ENCODE measurements at places on chromosomes 7 and 10. TPM values are rescaled to one million over a fixed set of nuclear protein-coding genes. Genes with fewer than 3 reads are reported as not detected.

DNA sequence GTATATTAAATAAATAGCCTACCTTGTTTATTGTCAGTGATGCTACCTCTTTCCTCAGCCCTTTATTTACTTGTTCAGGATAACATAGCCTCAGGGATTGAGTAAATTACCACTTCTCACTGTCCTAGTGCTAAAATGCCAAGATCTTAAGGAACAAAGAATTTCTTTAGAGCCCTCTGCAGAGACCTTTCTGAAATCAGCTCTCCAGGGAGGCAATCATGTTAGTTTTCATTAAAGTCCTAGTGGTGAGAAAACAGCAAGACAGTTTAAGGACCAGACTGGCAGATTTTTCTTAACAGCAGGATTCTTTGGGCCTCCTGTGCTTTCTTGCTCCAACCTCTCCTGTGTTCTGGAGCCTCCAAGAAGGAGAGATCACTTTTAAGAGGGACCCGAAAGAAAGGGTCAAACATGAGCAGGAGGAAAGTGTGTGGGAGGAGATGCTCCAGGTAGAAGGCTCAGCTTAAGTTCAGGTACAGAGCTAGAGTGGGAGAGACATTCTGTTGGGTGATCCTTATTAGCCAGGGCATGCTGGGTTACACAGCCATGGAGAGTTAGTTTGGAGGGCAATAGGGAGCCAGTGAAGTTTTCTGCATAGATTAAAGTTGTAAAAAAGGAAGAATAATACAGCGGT lies 1.2 kb upstream of the PLCE1 start:
- DNase-seq, result peak; percentile 65

DNA sequence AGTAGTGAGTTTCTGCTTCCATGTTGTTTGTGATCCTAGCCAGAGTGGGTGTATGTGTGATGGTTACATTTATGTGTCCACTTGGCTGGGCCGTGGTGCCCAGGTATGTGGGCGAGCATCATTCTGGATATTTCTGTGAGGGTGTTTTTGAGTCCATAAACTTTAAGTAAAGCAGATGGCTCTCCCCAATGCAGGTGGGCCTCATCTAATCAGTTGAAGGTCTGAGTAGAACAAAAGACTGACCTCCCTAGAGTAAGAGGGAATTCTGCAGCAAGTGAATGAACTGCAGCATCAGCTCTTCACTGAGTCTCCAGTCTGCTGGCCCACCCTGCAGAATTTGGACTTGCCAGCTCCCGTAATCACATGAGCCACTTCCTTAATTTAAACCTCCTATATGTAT lies 571.9 kb downstream of the ACTR3B start:
- DNase-seq, result no peak

DNA sequence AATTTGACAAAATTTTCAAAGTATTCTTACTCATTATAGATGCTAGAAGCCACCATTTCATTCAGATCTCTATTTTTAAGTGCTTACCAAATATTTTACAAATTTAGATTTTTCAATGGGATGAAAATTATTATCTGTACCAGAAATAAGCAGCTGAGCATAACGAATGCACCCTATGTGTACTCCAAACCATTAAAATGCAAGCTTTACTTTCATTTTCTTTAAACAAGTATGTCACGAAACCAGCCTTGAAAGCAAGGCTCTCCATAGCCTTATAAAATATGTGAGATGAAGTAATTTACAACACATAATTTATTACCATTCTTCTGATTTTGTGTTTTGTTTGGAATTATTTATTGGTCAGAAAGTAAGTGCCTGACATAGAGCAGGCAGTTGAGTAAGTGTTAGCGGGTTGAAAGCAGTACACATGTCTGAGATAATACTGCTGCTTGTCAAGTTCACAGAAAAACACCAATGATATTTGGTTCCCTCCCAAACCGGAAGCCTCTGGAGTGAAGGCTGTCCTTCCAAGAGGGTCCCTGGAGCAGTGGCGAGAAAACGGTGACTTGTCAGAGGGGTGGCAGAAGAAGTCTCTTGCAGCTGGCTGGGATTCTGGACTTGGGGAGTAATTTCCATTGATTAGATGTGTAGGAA lies 322.7 kb upstream of the PFKP start:
- DNase-seq, result no peak

GRCh38 chr7:157539521-157539920 lies 202.7 kb downstream of the DNAJB6 start:
- no peak for DNase-seq

DNA sequence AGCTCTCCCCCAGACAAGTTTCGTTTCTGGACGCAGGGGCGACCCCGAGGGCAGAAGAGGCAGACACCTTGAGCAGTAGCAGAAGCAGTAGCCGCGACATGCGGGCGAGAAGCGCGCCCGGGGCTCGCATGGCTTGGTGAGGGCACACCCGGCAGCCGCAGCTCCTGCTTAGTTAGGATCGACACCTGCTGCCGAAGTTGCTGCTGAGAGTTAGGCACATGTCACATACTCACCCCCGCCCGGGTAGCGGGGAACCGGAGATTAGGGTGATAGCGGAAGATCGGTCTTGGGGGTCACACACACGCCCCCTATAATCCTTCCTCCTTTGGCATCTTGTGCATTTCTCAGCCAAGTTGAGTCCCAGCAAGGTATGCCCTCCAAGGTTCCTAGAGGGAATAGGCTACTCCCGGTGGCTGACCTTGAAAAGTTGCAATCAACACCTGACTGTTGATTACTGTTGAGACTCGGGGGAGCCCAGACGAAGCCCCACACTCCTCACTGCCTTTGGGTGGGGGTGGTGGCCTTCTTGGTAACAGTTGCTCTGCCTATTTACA lies 668 bp downstream of the GPR37 start:
- DNase-seq, result no peak

DNA sequence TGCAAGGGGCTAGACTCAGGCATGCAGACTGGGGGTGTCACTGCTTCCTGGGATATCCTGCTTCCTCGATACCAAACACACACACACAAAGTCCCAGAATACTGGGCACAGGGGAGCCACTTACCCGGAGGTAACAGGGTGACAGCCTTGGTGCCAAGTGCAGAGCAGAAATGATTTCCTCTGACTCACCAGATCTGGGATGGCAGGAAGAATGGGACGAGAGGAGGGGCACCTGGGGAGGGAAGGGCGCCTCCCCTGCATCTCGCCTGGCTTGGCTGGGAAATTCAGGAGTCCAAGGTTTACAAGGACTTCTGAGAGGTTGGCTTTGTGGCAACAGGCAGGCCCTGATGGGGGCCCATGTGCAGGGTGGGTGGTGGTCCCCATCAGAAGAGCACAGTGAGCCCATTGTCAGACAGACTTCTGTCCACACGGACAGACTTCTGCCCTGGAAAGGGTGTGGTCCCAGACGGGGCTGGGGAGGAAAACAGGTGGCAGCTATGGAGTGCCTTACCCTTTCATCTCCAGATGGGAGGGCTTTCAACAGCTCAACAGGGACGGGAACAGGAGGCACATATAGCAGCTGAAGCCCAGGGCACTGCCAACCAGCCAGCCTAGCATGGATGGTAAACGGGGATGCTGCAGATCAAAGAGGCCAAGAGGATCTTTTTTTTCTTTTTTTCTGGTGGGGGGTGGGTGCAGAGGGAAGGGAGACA lies 9.7 kb upstream of the CCL24 start:
- DNase-seq, result no peak

DNA sequence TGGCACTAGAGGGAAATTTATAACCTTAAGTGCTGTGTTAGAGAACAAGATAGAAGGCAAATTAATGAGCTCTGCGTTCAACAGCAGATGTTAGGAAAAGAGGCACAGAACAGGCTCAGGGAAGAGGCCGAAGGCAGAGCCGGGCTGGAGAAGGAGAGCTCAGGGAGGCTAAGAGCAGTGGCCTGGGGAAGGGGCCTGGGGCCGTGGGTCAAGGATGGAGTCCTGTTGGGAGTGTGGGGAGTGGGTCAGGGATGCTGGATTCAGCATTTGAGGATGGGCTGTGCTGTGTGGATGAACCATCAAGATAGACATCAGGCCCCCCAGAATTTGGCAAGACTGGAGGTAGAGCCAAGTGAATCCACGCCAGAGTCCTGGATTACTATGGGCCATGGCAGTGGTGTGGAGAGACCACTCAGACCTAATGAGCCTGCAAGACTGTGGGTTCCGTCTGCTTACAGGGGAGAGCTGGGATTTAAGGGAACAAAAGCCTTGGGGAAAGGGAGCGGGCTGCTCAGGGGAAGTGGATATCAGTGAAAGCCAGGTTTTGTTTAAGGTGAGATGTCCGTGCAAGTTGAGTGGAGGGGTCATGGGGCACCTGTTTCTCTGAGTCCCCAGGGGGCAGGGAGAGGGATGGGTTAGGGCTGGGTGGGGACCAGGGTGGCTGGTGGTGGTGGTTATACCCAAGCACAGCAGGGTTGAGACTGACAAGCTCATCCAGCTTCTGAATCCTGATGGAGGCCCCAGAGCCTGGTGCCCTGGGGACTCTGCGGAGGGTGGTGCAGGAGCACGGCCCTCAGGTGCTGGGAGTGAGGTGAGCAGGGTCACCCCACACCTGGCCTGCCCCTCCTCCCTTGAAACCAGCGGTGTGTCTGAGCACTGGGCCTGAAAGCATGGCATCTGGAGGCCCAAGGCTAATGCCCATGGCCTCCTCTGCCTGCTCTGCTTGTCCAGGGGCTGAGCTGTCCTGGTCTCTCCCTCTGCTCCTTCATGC lies 101.7 kb downstream of the BMS1 start:
- no peak for DNase-seq

DNA sequence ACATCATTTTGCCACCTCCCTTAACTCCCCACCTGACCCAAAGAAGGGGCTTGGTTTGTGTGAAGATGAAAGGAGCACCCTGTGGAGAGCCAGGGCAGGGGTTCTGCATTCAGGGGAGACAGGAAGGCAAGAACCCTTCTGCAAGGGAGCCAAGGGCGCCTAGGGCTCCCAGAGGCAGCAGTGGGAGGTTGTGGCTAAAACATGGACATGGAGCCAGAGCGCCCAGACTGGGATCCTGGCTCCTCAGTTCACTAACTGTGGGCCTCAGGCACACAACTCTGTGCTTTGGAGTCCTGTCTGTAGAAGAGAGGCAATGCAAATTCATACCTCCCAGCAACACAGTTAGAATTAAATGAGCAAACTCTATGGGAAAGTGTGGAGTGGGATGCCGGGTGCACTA lies 123.1 kb upstream of the MACROH2A2 start:
- DNase-seq, result no peak

DNA sequence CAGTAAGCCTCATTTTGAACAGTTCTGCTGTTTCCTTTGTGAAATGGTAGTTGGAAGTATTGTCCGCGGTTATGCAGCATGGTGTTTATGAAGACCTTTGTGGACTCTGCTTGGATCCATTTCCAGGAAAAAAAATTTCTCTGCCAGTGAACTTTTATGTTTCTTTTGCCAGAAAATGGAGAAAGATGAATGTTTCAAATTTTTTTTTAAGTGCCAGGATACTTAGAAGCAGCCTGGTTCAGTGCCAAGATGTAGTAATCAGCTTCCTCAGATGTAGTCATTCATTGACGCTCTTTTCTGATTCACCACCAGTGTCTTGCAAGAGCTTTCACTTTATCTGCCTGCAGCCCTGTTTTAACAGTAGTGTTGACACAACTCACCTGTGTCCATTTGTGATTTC lies 258.2 kb downstream of the SDK1 start:
- DNase-seq, result peak; percentile 53

- DNase-seq, result peak; percentile 68
These were observed 91.8 kb downstream of the ARHGAP12 start for GRCh38 chr10:31836569-31837406.

DNA sequence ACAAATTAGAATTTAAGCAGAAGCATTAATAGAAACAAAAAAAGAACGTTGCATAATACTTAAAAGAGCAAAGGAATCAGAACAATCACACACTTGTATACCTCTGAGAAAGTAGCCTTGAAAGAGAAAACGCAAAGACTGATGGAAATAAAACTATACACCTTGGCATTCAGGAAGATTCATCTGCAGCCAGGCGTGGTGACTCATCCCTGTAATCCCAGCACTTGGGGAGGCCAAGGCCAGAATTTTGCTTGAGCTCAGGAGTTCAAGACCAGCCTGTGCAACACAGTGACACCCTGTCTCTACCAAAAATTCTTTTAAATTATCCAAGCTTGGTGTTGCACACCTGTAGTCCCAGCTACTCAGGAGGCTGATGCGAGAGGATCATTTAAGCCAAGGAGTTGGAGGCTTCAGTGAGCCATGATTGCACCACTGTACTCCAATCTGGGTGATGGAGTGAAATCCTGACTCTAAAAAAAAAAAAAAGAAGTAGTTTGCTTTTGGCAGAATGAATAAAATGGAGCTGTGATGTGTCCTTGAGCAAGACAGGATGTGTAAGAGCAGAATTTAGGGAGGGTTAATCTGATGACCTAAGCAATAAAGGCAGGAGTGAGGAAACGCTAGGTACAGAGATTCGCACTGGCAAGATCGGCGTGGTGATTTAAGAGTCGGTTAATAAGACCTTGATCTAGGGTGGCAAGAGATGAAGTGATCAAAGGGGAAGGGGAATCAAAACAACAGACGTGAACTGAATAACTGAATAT lies 75.8 kb upstream of the NRP1 start:
- peak; percentile 14 for DNase-seq

DNA sequence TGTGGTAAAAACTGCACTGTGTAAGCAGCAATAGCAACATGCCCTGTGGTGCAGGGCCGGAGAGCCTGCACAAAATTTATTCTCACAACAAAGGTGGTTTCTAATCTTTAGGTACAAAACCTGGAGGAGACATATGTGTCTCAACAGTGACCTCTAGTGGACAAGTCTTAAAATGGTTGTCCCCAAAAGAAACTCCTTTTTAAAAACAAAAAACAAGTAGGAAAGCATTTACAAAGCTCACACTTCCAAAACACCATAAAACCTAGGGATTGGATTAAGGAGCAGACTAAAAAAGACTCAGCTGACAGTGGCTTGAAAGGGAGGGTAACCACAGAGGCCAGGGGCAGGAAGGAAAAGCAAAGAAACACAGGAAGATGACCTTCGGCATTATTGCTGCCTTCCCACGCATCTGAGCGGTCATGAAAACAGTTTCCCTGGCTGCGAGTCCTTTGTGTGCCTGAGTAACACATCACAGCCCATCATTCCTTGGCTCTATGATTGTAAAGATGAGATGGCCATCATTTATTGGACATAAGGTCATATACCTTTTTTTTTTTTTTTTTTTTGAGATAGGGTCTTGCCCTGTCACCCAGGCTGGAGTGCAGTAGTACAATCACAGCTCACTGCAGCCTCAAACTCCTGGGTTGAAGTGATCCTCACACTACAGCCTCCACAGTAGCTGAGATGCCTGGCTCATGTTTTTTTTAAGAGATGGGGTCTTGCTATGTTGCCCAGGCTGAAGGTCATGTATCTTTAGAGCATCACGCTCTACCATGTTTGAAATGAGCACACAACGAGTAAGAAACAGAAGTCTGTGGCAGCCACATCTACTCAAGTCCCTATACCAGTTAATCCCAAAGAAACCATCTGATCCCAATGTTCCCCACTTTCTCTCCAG lies 39.5 kb downstream of the RSU1 start:
- DNase-seq, result peak; percentile 69

- DNase-seq, result no peak
These were observed 824.9 kb downstream of the TNS3 start for GRCh38 chr7:46756996-46757395.

Gene MMRN2
- 7.3 TPM for total RNA-seq

Gene TMEM139
- total RNA-seq, result not detected

Gene DMBT1
- not detected for total RNA-seq

Gene ADAM22
- not detected for total RNA-seq

Gene WDR11
- total RNA-seq, result 61.8 TPM
